NCI-H510A treated with DMSO at 0.1 percent for 48 hours (cell line): ENCODE measurements at places on chromosomes 1 and 21.

- no peak for DNase-seq
Observed at GRCh38 chr1:235852887-235853286, 13.8 kb downstream of the LYST start.

GRCh38 chr1:208084764-208085163 is 159.4 kb downstream of the PLXNA2 start:
- DNase-seq = no peak

- no peak for DNase-seq
Observed at GRCh38 chr1:30754684-30755171, 2.8 kb downstream of the LAPTM5 start.

- no peak for DNase-seq
Observed at GRCh38 chr1:61680500-61680899, 44.4 kb downstream of the TM2D1 start.

DNA sequence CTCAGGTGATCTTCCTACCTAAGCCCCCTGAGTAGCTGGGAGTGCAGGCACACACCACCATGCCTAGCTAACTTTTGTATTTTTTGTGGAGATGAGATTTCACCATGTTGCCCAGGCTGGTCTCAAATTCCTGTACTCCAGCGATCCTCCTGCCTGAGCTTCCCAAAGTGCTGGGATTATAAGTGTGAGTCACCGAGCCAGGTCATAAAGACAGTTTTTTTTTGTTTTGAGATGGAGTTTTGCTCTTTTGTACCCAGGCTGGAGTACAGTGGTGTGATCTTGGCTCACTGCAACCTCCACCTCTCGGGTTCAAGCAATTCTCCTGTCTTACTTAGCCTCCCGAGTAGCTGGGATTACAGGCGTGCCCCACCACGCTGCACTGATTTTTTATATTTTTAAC is 42.1 kb downstream of the KIF1B start:
- no peak for DNase-seq

- DNase-seq = no peak
Observed at GRCh38 chr1:15180189-15180588, 26.6 kb downstream of the TMEM51 start.

DNA sequence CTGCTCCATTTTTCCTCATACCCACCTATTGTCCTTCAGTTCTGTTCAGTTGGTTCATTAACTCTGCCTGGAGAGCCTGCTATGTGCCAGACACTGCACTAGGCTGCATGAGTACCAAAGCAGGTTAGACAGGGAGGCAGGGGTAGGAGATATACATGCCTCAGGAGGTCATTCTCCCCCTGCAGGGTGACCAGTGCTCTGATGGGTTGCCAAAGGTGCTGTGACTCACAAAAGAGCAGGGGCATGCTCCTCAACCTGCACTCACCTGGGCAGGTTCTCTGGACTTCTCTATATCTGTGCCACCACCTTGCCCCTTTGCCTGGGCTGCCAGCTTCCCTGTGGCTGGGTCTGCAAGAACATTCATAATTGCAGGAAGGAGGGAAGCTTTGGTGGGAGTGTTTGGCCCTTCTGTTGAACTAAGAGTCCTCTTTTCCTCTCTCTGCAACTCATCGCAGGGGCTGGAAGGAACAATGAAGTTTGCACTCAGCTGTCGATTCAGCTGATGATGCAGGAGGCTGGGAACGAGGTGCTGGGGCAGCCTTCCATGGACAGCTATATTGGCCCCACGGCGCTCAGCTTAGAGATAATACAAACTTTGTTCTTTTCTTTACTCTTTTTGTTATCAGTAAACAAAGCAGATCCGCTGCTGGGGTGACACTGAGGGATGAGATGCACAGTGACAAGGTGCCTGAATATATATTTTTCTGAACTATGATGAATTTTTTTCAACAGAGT is 356.4 kb upstream of the PLXNA2 start:
- DNase-seq = no peak
